ENCODE measurements at places on chromosomes 11 and 22. TPM values are rescaled to one million over a fixed set of nuclear protein-coding genes. Genes with fewer than 3 reads are reported as not detected.

Gene LPXN
- 7.3 TPM for polyA plus RNA-seq

Gene OR8I2
- polyA plus RNA-seq: not detected

Gene C11orf87
- 0.16 TPM for polyA plus RNA-seq

Gene RASSF10
- polyA plus RNA-seq: 28.2 TPM

Gene DGAT2
- polyA plus RNA-seq: 4.7 TPM

Gene UBQLNL
- polyA plus RNA-seq: 0.34 TPM

Gene MYOD1
- polyA plus RNA-seq: not detected

GRCh38 chr22:20174785-20175596 lies 24.1 kb upstream of the CCDC188 start:
- DNase-seq: no peak

- no peak for DNase-seq
Observed at GRCh38 chr11:112176077-112176476, 765 bp downstream of the BCO2 start.

DNA sequence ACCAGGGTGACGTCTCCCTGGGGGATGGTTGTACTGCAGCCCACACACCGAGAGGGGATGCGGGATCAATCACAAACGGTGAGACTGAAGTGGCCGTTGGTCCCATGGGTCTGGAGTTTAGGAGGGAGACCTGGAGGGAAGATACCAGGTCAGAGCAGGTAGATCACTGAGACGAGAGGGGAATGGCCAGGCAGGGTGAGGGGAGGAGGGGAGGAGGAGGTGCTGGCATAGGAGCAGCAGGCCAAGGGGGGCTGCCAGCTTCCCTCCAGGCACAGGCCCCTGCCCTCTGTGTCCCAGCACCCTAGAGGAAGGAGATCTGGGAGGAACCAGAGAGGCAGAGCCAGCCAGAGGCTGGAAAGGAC lies 7.0 kb downstream of the MAPK8IP2 start:
- DNase-seq: no peak

DNA sequence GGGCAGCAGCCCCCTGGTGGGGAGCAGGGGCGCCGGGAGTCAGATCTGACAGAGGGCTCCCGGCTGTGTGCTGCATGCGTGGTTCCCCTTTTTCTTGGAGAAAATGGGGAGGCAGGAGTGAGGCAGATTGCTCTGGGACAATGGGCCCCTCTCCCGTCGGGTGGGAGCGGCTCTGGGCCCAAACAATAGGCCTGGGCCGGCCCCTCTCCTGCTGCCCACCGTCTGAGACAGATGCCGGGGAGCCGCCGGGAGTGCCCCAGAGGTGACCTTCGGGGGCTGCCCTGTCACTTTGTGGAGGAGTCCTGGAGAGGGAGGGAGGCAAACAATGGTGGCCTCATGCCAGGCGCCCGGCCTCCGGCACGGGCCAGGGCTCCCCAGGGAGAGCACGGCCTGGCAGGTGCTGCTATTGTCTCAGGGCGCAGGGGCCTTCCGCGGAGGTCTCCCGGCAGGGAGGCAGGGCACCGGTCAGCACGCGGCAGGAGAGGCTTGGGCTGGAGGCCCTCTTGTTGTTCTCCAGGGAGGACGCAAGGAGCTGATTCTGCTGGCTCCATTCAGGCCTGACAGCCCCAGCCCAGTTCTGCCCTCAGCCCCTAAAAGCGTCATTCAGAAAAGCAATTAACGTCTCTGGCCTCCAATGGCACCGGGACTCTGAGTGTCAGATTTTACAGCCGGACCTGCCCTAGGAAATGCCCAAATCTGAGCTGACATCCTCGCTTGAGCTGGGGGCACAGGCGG lies 44.8 kb downstream of the SMIM38 start:
- no peak for DNase-seq

GRCh38 chr11:99240192-99241030 lies 219.7 kb downstream of the CNTN5 start:
- DNase-seq: no peak

GRCh38 chr22:30392661-30393321 lies 4.0 kb upstream of the SEC14L2 start:
- DNase-seq: no peak

DNA sequence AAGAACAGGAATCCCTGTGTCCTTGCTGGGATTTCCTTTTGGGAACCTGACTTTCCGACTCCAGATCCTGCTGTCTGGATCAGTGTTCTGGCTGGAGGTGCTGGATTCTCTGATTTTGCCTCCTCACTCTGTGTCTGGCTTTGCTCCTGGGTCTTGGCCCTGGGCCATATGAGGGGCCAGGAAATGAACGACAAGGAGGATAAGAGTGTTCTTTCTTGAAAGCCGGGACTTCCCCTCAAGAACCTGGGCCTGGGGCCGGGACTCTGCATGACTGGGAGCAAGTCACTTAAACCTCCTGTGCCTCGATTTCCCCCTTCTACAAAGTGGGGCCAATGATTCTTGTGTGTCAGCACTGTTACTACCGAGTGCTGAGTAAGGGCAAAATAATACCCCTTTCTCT lies 2.9 kb upstream of the MYO7A start:
- no peak for DNase-seq

DNA sequence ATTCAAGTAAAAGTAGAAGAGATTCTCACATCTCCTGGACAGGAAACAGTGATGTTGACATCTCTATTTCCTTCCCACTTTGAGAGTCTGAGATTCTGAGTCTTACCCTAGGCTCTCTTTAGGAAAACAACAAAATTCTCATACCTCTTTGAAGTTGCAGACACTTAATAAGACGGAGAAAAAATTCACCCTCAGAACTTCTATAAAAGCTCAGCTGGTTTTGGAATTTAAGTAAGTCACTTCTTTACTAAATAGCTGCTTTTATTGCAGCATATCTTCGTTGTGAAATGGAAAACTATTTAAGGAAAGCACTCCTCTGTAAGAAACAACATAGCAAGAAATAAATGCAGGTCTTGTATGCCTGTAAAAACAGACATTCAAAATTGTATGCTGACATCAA lies 79.1 kb downstream of the MSANTD4 start:
- DNase-seq: no peak

DNA sequence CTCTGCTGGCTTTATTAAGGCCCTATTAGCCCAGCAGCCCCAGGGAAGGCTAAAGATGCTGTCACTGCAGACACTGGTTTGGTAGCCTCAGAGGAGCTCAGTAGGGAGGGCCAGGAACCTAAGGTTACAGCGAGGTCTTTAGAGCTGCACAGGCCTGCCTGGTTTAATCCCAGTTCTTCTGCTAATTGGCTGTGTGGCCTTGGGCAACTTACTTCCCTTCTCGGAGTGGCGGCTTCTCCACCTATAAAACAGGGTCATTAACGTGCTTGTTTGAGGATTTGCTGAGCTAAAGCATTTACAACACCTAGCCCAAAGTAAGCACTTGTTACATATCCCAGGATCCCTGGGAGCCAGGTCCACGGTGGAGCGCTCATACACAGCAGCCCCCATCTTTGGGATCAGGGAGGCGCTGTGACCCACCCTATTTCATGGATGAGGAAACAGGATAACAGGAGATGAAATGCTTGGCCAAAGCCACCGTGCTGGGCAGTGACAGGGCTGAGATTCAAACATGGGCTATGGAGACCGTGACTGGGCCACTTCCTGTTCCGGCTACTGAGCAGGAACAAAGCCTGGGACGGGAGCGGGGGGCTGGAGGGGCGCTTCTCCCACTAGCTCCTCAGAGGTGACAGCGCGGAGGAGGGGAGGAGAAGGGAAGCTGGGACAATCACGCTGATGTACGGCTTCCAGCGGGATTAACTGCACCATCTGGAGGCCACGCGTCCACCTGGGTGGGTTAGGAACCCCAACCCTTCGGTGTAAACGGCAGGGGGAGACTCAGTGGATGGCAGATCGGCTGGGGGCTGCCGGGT lies 61.5 kb downstream of the IGLL1 start:
- DNase-seq: no peak

DNA sequence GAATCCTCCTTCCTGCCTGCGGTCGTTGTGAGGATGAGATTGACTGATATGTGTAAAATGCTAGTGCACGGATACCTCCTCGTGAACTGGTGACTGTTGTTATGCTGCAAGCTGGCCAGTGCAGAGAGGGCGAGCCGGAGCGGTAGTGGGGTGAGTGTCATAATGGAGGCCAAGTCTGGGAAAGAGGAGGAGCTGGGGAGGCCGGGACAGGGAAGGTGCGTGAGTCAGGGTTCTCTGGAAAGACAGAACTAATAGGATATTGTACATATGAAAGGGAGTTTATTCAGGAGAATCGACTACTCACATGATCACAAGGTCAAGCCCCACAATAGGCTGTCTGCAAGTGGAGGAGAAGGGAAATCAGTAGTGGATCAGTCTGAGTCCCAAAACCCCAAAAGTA lies 56.8 kb upstream of the FADD start:
- DNase-seq: no peak

DNA sequence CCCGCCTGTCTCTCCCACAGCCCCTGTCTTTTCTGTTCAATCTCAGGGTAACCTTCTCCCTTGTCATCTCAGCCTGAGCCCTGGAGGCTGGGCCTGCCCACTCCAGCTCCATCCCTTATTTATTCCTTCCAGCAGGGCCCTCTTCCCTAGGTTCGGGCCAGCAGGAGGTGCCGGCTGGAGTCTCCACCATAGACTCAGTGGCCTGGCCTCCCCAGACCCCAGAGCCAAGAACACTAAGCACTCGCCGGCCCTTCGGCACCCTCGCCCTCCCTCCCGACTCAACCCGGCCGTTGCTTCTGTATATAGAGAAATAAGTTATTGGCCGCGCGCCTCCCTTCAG lies 1.4 kb upstream of the RAB1B start:
- no peak for DNase-seq

- no peak for DNase-seq
Observed at GRCh38 chr11:44755556-44756523, 29.1 kb downstream of the TSPAN18 start.

GRCh38 chr11:76234021-76234415 lies 27.7 kb upstream of the WNT11 start:
- DNase-seq: no peak

DNA sequence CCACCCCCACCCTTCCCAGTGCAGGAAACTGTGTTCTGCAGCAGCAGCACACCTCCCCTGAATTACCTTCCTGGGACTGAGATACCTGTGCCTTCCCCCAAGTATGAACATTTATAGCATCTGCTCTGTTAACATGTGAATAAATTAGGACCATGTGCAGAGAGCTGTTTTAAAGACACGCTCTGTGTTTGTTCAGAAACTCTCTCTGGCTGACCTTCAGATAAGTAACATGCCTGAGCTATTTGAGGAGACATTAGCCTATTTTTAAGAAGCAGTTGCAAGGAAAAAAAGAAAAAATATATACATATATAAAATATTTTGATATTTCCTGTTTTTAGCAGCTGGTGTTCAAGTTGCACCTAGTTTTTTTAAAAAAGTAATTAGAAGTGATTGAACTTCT lies 5.4 kb downstream of the NAV2 start:
- no peak for DNase-seq

GRCh38 chr22:35231585-35232084 lies 25.7 kb upstream of the HMGXB4 start:
- peak; percentile 67 for DNase-seq
